Thymus (tissue), 14 donors: ENCODE measurements at places on chromosomes 1 and 21. TPM values are rescaled to one million over a fixed set of nuclear protein-coding genes. Genes with fewer than 3 reads are reported as not detected.

Gene F5
- polyA plus RNA-seq, result 4.1 TPM

Gene LMX1A
- polyA plus RNA-seq, result 0.11 TPM

Gene MEX3A
- polyA plus RNA-seq, result 0.55 TPM

Gene ADGRB2
- polyA plus RNA-seq, result 24.4 TPM

Gene DMBX1
- 0.21 TPM for polyA plus RNA-seq

Gene CDK18
- 5.4 TPM for polyA plus RNA-seq
